ENCODE measurements at places on chromosomes 6 and 20. TPM values are rescaled to one million over a fixed set of nuclear protein-coding genes. Genes with fewer than 3 reads are reported as not detected.

DNA sequence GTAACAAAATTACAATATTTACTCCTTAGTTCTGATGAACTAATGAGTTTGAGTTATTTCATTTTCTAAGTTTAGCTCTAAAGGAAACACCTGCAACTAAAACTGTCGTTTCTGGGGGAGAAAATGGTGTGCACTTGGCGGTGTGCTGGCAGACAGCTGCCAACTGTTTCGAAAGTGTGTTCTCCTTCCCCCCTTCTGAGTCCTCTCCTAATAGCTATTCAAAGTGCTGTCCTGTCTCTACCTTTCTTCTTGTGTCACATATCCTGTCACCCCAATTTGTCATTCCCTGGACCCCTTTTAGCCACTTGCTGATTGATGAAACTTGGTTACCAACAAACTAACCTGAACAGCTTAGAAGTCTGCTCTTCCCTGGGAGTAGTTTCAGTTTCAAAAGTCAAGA, 4.9 kb upstream of the UBE2J1 start:
- H3K36me3 ChIP-seq: no peaks in the 10 kb centered on the region
- no peaks in the 10 kb centered on the region for H3K27me3 ChIP-seq
- H3K27ac ChIP-seq: no peak overlapping the region
- H3K4me3 ChIP-seq: no peak overlapping the region
- DNase-seq: no peak

GRCh38 chr6:100504786-100505737, 40.3 kb upstream of the SIM1 start:
- no peak for DNase-seq
- H3K27ac ChIP-seq: no peak overlapping the region
- no peaks in the 10 kb centered on the region for H3K27me3 ChIP-seq
- H3K4me3 ChIP-seq: no peak overlapping the region

GRCh38 chr20:19041787-19042186, 170.7 kb upstream of the SLC24A3 start:
- H3K27ac ChIP-seq: no peak overlapping the region
- H3K4me1 ChIP-seq: no peaks in the 10 kb centered on the region
- H3K36me3 ChIP-seq: no peaks in the 10 kb centered on the region
- no peak for DNase-seq
- H3K4me3 ChIP-seq: no peak overlapping the region

- DNase-seq: no peak
- H3K27ac ChIP-seq: no peak overlapping the region
- H3K4me3 ChIP-seq: no peak overlapping the region
- H3K27me3 ChIP-seq: no peaks in the 10 kb centered on the region
Observed at GRCh38 chr6:90370493-90370959, 73.9 kb upstream of the BACH2 start.

- H3K4me3 ChIP-seq: no peak overlapping the region
- no peak for DNase-seq
- H3K27ac ChIP-seq: no peak overlapping the region
- H3K36me3 ChIP-seq: no peaks in the 10 kb centered on the region
Observed at GRCh38 chr6:126797981-126798380, 320.5 kb upstream of the RSPO3 start.

- no peaks in the 10 kb centered on the region for H3K27me3 ChIP-seq
- no peak overlapping the region for H3K27ac ChIP-seq
- no peaks in the 10 kb centered on the region for H3K4me1 ChIP-seq
- no peak for DNase-seq
- no peaks in the 10 kb centered on the region for H3K36me3 ChIP-seq
- H3K4me3 ChIP-seq: no peak overlapping the region
Observed at GRCh38 chr6:134665029-134665723, 284.7 kb downstream of the ALDH8A1 start.

DNA sequence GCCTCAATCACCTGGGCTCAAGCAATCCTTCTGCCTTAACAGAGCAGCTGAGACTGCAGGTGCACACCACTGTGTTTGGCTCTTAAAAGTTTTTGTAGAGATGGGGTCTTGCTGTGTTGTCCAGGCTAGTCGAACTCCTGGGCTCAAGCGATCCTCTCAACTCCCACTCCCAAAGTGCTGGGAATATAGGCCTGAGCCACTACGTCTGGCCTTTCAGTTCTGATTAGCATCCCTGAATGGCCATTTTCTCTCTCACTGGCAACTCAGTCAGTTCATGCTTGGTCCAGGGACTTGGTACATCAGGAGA, 28.5 kb downstream of the DNMT3B start:
- H3K27ac ChIP-seq: no peak overlapping the region
- H3K4me3 ChIP-seq: no peak overlapping the region
- H3K36me3 ChIP-seq: no peaks in the 10 kb centered on the region
- H3K27me3 ChIP-seq: no peaks in the 10 kb centered on the region

DNA sequence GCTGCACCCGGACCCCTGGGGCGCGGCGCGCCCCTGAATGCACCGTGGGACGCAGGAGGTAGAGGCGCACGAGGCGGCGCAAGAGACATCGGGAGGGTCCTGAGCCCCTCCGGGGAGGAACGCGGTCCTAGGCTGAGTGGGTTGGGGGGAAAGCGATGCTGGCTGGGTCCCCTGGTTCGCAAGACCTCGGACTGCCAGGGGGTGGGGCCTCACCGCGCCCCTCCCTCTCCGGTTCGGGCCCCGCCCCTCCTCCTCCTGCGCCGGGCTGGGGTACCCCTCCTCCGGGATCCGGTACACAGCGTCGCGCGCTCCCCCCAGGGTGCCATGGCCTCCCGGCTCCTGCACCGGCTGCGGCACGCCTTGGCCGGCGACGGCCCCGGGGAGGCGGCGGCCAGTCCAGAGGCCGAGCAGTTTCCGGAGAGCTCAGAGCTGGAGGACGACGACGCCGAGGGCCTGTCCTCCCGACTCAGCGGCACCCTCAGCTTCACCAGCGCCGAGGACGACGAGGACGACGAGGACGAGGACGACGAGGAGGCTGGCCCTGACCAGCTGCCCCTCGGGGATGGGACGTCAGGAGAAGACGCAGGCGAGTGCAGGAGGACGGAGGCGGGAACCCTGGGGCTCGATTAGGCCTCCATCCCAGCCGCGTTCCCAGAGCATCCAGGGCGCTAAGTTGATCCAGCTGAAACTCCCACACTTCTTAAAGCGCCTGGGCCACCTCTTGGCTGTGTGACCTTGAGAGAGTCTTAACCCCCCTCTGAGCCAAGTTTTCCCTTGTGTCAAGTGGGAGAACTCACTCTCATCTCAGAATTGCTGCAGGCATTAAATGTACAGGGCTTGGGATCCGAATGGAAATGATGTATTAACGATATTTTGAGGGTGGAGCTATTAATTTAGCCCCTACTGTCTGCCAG, 541 bp downstream of the SNX21 start:
- no peaks in the 10 kb centered on the region for H3K27me3 ChIP-seq
- H3K27ac ChIP-seq: peak overlapping the region; percentile 85
- H3K4me1 ChIP-seq: peaks cover 6% of the 10 kb centered on the region
- peak overlapping the region; percentile 58 for H3K4me3 ChIP-seq
- no peaks in the 10 kb centered on the region for H3K36me3 ChIP-seq

FNDC11 gene
- 0.69 TPM for total RNA-seq

TINAG gene
- 45.2 TPM for total RNA-seq

CYP39A1 gene
- 4.3 TPM for total RNA-seq

OR14J1 gene
- total RNA-seq: not detected

AKIRIN2 gene
- total RNA-seq: 48.3 TPM

RAB44 gene
- 0.30 TPM for total RNA-seq

PAK5 gene
- total RNA-seq: 0.07 TPM

Measured in colonic mucosa (tissue), 4 donors.